ENCODE measurements at places on chromosomes 6 and 20.

- no peak for DNase-seq
Measured at GRCh38 chr20:57248132-57248797, 18.2 kb downstream of the BMP7 start.

DNA sequence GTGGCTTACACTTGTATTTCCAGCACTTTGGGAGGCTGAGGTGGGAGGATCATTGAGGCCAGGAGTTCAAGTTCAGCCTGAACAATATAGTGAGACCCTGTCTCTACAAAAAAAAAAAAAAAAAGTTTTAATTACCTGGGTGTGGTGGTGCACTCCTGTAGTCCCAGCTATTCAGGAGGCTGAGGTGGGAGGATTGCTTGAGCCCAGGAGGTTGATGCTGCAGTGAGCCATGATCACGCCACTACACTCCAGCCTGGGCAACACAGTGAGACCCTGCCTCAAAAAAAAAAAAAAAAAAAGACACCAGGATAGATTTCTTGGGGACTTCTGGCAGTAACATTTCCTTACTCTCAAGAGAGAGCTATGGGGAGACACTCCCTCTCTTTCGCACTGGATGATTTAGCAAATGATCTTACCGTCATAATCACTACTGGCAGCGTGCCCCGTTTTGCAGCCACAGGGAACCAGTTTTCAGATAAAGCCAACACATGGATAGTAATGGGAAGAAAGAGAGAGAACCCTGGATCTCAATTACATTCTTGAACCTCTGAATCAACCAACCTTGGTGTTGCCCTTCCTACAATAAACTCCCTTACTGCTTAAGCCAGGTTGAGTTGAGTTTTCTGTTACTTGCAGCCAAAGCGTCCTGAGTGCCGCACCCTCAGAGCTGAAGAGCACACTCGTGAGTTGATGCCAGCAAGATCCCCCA, 18.1 kb upstream of the PTPN1 start:
- DNase-seq: no peak

DNA sequence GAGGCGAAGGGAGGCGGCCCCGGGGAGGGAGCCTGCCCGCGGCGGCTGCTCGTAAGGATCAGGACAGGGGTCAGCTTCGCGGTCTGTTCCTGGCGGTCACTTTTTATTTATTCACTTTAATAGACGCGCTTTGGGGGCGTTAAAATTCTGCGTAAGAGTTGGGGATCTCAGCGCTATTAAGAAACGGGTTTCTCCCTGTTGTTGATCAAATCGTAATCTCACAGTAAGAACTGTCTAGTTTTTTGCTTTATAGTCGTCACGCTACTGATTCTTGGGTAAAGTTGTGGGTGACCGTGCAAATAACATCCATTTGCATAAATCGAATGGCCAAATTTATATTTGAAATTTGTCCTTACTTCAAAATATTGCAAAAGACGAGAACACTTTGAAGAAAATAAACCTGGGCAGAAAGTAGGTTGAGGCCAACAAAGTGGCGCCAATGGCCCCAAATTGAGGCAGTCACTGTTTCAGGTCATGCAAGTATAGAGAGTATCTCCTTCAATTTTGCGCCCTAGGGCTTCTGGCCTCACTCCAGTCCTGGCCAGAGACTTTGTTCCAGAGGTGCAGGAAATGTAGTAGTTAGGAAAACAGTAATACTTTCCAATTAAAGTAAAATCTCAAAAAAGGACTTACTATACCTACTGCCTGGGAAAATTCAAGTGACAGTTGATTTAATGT, 963 bp upstream of the RMND1 start:
- no peak for DNase-seq

GRCh38 chr20:52234302-52235045, 42.9 kb upstream of the ZFP64 start:
- no peak for DNase-seq

- no peak for DNase-seq
Measured at GRCh38 chr6:104226790-104227446, 632.8 kb downstream of the HACE1 start.

DNA sequence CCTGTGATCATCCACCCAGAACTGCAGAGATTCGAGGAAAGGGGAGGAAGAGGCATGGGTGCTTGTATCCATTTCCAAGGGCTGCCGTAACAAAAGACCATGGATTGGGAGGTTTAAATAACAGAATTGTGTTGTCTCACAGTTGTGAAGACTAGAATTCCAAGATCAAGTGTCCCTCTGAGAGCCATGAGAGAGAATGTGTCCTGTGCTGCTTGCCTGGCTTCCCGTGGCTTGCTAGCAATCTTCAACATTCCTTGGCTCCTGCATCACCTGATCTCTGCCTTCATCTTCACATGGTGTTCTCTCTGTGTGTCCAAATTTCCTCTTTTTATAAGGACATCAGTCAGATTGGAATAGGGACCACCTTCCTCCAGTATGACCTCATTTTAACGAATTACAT, 69.8 kb downstream of the CDC40 start:
- DNase-seq: no peak

GRCh38 chr6:42374018-42374669, 77.6 kb downstream of the TRERF1 start:
- DNase-seq: no peak

GRCh38 chr6:96889146-96889545, 8.5 kb downstream of the NDUFAF4 start:
- DNase-seq: no peak

GRCh38 chr20:41872930-41873329, 254.8 kb upstream of the CHD6 start:
- DNase-seq: no peak

- no peak for DNase-seq
Measured at GRCh38 chr6:11974089-11974488, 38.0 kb upstream of the HIVEP1 start.

DNA sequence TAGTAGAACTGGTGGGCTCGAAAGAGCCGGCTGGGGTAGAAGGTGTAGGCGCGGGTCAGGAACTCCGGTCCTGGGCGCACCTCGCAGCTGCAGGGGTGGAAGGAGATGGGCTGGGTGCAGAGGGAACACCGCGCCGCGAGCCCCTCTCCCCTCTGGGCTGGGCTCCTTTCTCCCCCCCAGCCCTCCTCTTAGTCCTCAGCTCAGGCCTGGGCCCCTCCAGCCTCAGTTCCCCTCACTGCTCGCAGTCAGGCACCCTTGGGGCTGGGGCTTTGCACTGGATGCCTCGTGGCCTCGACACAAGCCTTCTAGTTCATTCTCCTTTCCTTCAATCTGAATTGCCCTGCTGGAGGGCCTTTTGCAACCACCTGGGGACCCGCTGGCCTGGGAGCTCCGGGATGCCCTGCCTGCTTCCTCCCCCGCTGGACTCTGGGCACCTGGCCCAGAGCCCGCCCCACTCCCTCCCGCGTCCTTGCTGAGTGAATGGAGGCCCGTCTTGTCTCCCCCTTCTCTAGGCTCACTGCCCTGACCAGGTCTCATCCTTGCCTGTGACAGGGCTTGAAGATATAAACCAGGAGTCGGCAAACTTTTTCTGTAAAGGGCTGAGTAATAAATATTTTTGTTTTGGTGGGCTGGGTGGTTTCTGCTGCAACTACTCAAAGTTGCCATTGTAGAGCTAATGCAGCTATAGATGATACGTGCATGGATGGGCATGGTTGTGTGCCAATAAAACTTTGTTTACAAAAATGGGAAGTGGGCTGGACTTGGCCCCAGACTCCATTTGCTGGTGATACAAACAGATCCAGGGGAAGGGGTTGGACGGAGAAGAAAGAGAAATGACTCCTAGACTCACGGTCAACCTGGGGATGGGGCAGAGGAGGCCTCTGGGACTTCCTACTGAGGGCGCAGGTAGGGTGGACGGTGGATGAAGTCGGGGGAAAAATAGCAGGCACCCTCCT, 47.3 kb downstream of the APCDD1L start:
- DNase-seq: no peak

GRCh38 chr20:47741669-47742608, 43.3 kb downstream of the SULF2 start:
- DNase-seq: peak; percentile 47

DNA sequence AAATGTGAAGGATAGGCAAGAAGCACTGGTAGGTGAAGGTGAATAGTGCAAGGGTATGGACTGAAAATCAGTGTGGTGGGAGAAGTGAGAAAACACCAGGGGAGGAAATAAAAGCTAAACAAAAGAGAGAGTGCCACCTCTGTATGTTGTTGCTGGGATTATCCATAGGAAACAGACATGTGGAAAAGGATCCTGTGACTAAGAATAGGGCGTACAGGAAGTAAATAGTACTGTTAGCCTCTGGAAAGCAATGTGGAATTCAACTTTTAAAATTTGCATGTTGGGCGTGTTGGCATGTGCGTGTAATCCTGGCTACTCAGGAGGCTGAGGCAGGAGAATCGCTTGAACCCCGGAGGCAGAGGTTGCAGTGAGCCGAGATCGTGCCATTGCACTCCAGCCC, 661.7 kb downstream of the KIF16B start:
- DNase-seq: no peak

- DNase-seq: no peak
Measured at GRCh38 chr20:61263084-61263695, 11.1 kb downstream of the CDH4 start.

- DNase-seq: no peak
Measured at GRCh38 chr6:108803982-108804490, 44.2 kb upstream of the ARMC2 start.

DNA sequence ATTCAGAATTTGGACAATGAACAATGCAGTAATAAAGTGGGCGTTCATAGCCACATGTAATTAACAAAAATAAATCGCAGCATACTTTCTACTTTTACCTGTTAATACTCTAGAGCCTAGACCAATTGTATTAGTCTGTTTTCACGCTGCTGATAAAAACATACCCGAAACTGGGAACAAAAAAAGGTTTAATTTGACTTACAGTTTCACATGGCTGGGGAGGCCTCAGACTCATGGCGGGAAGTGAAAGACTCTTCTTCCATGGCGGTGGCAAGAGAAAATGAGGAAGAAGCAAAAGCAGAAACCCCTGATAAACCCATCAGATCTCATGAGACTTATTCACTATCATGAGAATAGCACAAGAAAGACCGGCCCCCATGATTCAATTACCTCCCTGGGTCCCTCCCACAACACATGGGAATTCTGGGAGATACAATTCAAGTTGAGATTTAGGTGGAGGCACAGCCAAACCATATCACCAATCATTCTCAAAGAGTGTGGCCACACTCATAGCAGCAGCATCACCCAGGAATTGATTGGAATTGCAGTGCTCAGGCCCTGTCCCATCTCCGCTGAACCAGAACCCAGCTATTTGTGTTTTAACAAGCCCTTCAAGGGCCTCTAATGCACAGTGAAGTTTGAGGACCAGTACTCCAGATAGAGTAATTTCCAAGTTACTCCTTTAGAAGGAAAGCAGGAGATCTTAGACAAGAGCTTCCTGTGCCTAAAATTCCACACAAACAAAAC, 650.0 kb downstream of the KIF16B start:
- no peak for DNase-seq

DNA sequence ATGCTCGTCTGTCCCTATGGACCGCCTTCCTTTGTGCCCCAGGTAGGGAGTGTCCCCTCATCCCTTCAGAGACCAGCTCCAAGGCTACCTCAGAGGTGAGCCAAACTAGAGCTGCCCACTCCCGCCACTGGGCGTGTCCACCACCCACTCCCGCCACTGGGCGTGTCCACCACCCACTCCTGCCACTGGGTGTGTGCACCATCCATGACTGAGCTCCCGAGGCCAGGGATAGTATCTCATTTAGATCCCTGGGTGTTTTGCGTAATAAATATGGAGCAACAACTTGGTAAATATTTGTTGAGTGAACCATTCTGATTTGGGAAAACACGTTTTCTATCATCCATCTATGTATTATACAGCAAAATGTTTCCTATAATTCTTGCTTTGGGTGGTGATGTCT, 68.8 kb downstream of the ZBTB2 start:
- DNase-seq: no peak

GRCh38 chr6:107991772-107992550, 34.0 kb upstream of the SEC63 start:
- DNase-seq: no peak

DNA sequence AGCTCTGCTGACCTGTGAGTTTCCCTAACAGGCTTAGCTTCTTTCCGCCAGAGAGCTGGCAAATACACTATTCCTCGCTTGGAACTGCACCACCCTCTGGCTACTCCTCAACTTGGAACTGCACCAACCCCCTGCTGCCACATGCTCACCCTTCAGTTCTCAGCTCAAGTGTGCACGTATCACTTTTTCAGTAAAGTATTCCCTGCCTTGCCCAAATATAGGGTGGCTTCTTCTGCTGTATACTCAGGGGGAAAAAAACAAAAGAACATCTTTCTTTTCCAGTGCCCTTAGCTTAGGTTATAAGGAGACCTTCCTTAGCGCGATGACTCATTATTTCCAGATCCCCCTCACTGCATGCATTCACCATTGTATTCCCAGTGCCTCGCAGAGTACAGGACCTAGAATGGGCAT, 21.2 kb downstream of the GNAS-AS1 start:
- no peak for DNase-seq

DNA sequence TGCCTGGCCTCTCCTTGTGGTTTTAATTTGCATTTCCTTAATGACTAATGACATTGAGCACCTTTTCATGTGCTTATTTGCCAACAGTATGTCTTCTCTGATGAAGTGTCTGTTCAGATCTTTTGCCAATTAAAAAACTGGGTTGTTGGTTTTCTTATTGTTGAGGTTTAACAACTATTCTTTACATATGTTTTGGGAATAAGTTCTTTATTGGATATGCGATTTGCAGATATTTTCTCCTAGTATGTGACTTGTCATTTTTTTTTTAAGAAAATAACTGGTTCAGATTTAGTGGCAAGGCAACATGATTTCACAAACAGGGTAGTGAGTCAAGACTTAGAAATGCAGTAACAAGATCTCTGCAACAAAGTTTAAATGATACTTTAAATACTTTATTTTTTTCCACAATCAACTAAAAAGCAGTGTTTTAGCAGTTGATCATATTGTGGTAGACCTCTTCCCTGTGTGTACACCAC, 67.8 kb downstream of the TIAM2 start:
- DNase-seq: no peak

DNA sequence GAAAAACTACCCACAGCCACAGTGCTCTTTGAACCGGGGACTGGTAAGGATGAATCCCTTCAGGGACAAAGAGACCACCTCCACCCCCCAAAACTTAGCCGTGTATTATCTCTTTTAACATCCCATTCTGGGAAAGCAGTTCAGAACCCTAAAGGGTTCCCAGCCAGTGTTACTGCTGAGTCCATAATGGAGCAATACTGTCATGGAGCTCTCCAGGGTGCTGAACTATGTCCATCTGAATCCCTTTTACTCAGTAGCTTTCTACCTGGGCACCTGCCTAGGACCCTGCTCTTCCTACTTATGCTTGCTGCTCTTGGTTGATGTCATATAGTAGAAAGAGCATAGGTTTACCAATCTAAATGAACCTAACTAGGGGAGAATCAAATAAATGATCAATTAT, 22.3 kb upstream of the SAYSD1 start:
- no peak for DNase-seq

- DNase-seq: no peak
Measured at GRCh38 chr6:159594106-159594749, 98.8 kb downstream of the SOD2 start.

GRCh38 chr6:110341663-110342596, 16.2 kb downstream of the METTL24 start:
- no peak for DNase-seq

- DNase-seq: no peak
Measured at GRCh38 chr6:41334482-41335040, 847 bp upstream of the NCR2 start.

Measured in NCI-H2029 (cell line).